ENCODE measurements at places on chromosomes 16 and 17. TPM values are rescaled to one million over a fixed set of nuclear protein-coding genes. Genes with fewer than 3 reads are reported as not detected.

DNA sequence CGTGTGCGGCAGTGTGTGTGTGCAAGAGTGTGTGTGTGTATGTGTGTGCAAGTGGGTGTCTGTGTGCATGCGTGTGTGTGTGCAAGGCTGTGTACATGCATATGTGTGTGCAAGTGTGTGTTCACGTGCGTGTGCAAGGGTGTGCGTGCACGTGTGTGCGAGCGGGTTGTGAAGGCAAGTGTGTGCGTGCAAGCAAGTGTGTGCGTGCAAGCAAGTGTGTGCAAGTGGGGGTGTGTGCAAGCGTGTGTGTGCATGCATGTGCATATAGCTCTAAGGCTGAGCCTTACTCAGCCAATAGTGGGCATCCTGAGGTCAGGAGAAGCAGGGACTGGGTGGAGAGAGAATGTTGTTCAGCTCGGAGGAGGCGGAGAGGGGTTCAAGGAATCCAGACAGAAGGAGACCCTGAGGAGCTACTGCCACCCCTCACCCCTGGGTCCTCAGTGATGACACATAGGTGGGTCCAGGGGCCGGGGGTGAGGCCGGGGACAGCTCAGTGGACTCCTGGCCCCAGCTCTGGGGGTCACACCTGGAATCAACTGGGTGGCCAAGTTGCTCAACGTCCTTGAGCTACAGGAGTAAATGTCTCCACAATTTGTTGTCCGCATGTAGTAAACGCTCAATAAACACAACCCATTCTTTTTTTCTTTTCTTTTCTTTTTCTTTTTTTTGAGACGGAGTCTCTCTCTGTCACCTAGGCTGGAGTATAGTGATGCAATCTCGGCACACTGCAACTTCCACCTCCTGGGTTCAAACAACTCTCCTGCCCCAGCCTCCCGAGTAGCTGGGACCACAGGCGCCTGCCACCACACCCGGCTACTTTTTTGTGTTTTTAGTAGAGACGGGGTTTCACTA is 1.8 kb downstream of the PRR29 start:
- no peaks in the 10 kb centered on the region for H3K4me1 ChIP-seq
- H3K27me3 ChIP-seq, result peaks cover 20% of the 10 kb centered on the region
- no peak for DNase-seq
- H3K36me3 ChIP-seq, result no peaks in the 10 kb centered on the region
- H3K27ac ChIP-seq, result no peak overlapping the region

CHRNE gene
- 1.1 TPM for polyA plus RNA-seq

DNA sequence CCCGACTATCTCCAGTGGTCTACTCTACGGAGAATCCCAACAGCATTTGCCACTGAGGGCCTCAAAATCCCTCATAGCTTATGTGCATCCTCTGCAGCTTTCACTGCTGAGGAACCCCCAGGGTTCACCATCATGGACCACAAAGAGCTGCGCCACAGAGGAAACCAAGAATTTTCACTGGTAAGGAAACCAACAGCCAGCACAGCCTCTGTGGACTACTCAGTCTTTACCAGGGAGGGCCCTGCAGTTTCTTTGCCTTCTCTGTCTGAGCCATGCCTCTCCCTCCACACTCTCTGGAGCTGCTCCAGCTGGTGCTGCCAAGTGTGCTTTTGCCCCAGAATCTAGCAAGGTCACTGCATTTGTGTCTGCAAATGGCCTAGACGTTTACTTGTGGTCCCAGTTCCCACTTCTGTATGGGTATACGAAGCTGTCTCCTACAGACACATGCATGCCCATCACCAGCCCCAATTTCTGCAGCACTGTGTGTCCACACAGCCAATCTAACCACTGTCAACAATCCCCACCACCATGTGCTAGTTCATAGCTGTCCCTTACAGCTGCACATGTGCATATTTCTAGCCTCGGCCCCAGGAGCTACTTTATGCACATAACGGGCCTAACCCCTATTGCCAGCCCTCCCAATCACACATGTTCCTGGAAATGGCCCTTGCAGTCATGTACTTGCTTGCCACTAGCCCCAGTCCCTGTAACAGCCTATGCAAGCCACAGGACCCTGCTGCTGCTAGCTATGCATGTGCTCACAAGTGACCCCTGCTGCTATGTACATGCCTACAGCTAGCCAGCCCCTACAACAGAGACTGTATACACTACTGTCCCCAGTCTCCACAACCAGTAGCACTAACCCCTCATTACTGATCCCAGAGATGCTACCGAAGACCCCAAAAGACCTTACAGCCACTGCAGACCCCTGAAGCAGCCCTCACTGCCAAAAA is 1437.4 kb downstream of the CDH11 start:
- H3K4me1 ChIP-seq, result no peaks in the 10 kb centered on the region
- no peak overlapping the region for H3K4me3 ChIP-seq
- no peak overlapping the region for H3K27ac ChIP-seq
- DNase-seq, result no peak
- no peaks in the 10 kb centered on the region for H3K27me3 ChIP-seq
- H3K36me3 ChIP-seq, result no peaks in the 10 kb centered on the region

DNA sequence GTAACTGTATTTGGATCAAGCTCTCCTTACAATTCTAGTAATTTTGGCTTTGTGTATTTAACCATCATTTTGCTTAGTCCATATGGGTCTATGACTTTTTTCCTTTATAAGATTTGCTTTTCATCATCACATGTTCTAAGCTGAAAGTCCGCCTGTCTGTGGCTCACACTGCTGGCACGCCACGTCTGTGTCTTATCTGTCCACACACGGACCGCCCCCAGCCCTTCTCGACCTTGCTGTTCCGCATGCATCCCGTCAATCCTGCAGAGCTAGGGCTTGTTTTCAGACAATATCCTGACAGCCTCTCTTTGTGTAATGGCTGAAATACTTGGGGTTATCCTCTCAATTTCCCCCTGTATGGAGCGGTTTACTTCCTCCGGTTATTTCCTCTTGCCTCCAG is 8.4 kb upstream of the ALDH3A1 start:
- no peaks in the 10 kb centered on the region for H3K36me3 ChIP-seq
- peak; percentile 54 for DNase-seq
- H3K27ac ChIP-seq, result no peak overlapping the region
- H3K27me3 ChIP-seq, result no peaks in the 10 kb centered on the region
- no peak overlapping the region for H3K4me3 ChIP-seq
- peaks cover 6% of the 10 kb centered on the region for H3K4me1 ChIP-seq

DPEP1 gene
- polyA plus RNA-seq, result 0.64 TPM

DNA sequence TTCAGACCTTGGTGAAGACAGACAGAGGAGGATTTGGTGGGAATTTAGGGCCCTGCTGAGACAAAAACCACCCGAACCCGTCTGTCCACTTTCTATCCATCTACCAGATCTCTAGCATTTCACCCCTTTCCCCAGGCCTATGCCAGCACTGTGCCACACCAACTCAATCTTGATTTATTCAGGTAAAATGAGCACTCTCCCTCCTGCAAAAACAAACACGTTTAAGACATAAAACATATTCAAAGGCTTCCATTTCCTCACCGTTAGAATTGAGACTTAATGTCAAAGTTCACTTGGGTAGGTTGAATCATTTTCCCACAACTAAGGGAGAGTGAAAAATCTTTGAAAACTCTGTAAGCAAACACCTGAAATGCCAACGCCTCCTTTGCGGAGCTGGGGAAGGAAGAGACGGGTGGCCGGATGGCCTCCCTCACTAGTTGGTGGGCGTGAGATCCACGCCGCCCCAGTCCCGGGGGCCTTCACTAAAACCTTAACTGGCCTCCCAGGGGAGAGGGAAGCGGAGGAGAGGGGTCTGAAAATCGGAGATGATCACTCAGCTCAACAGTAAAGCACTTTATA is 862 bp downstream of the DCAKD start:
- H3K4me3 ChIP-seq, result peak overlapping the region; percentile 66
- H3K27me3 ChIP-seq, result no peaks in the 10 kb centered on the region
- no peak for DNase-seq
- H3K36me3 ChIP-seq, result no peaks in the 10 kb centered on the region
- H3K27ac ChIP-seq, result peak overlapping the region; percentile 97

GNAO1 gene
- 2.8 TPM for polyA plus RNA-seq

Data from cardiac muscle cell (in vitro differentiated cells and primary cell).